Osteoblast (primary cell): ENCODE measurements at places on chromosomes 1 and 21.

- DNase-seq, result peak; percentile 11
These were observed 30.3 kb downstream of the UBR4 start for GRCh38 chr1:19179597-19180264.

GRCh38 chr1:119655154-119655553, 7.1 kb upstream of the ZNF697 start:
- no peak for DNase-seq

DNA sequence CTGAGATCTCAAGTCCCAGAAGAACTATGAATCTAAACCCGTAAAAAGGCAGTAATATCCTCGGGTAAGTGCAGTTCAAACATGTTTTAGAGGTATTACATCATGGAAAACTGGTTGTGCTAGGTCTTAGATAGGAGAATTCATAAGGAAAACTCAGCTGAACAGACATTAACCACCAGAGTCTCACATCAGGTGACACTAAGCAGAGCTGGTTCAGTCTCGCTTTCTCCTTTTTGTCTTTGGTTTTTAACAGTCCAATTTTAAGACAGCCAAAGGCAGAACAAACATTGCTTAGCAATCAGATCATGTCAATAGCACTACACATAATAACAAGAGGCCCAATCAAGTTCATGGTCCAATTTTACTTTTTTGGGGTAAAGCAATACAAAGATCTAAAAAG, 63.1 kb upstream of the MUTYH start:
- peak; percentile 6 for DNase-seq

GRCh38 chr1:110081061-110081460, 10.6 kb upstream of the ALX3 start:
- DNase-seq, result no peak

DNA sequence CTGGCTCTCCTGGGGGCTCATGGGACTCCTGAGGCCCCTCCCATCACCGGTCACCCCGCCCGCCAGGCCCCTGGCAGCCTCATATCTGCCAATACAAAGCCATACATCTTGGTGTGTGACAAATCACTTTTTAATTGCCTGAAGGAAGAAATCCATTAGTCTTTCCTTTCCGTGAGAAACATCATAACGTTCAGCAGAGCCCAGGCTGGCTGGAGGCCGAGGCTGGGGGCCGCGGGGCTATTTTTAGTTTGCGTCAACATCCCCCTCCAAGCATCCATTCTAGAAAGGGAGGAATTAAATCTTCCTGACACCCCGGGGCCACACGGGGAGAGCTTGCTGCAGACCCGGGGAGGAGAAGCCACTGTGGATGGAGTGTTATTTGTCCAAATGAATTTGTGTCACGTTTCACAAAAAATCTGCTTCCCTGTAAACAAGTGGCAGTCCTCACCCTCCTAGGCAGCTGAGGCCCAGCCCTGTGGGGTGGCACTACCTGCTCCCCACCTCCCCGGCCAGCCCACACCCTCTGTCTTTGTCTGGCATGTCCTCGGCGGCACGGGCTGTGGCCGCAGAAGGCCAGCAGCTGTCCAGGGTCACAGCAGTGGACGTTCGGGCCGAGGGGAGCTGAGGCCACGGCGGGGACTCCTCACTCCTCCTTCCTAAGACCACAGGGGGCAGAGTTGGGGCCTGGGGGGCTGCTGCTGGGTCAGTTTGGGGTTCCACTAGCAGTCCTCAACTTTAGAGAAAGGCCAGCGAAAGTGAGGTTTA, 236.9 kb upstream of the VAMP3 start:
- DNase-seq, result peak; percentile 73
